Nephron progenitor cell (in vitro differentiated cells): ENCODE measurements at places on chromosomes 12 and 14.
A peak's percentile ranks its signal among the peaks of the same experiment; 100 is the strongest.

DNA sequence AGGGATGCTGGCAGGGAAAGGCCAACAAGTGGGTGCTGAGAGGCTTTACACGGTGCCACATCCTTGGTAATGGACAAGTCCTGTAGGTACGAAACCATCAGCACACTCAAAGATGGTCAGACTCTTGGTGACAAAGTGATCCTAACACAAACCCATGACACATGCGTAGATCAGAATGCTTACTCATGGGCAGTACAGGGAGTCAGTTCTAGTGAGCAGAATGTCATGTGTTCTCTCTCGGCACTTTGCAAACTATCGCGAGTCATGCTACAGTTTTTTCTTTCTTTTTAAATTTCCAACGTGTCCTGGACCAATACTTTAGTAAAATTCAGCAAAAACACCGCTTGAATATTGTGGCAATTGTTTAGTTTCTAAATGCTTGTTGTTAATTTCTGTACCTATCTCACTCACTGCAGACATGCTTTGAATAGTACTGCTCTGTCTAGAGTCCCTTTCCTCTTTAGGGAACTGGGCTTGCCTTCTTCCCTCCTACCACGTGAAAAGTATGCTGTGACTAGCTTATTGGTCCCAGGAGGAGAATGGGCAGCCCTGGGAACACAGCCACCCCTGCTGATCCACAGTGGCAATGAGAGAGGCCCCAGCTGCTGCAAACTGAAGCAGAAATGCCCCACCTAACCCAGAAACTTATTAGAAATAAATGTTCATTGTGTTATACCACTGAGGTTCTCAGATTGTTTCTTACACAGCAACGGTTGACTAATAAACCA lies 62.4 kb downstream of the UBR7 start:
- DNase-seq = no peak
- peaks cover 26% of the 10 kb centered on the region for H3K36me3 ChIP-seq
- H3K4me1 ChIP-seq = peaks cover 44% of the 10 kb centered on the region

DNA sequence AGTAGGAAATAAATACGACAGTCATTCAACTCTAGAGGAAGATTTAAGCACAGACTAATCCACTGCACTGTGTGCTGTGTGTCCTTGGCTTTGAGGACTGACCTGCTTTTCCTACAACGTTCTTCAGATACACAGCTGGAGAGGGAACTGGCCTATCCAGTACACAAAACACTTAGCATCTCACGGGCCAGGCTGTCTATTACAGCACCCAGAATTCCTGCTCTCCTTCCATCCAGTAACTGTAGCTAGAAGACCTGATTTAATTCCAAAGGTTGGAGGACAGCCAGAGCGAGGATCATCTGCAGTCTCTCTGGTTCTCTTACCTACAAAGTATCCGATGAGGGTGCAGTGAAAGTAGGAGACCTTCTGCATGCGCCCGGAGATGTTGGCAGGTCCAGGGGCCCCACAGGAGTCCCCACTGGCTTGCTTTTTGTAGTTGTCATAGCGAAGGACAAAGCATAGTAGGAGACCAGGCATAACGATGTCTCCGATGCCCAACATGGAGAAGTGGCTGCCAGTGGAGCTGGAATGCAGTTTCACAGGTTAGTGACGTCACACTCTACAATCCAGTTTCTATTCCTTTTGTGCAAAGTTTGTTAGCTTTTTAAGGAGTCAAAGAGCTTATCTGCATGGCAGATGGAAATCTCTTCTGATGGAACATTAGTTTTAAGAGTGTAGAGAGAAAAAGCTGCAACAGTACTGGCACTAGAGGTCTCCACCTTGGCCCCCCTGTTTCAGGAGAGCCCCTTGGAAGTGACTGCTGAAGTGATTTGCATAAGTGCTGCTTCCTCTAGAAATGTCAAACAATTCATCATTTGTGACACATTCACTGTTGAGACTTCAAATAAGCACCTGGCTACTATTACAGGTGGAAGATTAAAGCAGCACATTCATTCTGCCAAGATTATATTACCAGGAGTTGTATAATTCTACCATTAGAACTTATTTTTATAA lies 41.7 kb downstream of the ACADS start:
- no peak for DNase-seq
- no peak overlapping the region for H3K27ac ChIP-seq
- H3K36me3 ChIP-seq = peaks cover 83% of the 10 kb centered on the region
- H3K4me3 ChIP-seq = no peak overlapping the region
- no peaks in the 10 kb centered on the region for H3K27me3 ChIP-seq
- H3K4me1 ChIP-seq = peaks cover 29% of the 10 kb centered on the region

DNA sequence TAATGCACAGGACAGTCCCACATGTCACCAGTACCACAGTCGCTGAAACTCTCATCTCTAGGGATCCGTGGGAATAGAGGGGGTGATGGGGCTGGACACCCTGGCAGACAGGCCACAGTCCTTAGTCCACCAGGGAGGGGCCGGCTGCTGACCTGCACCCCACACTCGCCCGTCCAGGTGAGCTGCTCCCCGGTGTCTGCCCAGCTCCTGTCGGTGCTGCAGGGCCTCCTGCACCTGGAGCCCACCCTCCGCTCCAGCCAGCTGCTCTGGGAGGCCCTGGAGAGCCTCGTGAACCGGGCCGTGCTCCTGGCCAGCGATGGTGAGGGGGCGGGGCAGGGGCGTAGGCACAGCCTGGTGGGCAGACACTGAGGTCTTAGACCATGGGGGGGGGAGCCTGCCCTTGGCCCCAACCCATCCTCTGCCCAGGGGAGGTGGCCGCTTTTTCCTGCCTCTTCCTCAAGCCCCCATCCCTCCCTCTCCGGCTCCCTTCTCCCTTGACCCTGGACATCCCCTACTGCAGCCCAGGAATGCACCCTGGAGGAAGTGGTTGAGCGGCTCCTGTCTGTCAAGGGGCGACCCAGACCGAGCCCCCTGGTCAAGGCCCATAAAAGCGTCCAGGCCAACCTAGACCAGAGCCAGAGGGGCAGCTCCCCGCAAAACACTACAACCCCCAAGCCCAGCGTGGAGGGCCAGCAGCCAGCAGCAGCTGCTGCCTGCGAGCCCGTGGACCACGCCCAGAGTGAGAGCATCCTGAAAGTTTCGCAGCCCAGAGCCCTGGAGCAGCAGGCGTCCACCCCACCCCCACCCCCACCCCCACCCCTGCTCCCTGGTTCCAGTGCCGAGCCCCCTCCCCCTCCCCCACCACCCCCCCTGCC lies 17.1 kb upstream of the ADSS1 start:
- H3K4me3 ChIP-seq = no peak overlapping the region
- peaks cover 17% of the 10 kb centered on the region for H3K4me1 ChIP-seq
- H3K27me3 ChIP-seq = peaks cover 1% of the 10 kb centered on the region
- peaks cover 23% of the 10 kb centered on the region for H3K36me3 ChIP-seq
- no peak for DNase-seq

DNA sequence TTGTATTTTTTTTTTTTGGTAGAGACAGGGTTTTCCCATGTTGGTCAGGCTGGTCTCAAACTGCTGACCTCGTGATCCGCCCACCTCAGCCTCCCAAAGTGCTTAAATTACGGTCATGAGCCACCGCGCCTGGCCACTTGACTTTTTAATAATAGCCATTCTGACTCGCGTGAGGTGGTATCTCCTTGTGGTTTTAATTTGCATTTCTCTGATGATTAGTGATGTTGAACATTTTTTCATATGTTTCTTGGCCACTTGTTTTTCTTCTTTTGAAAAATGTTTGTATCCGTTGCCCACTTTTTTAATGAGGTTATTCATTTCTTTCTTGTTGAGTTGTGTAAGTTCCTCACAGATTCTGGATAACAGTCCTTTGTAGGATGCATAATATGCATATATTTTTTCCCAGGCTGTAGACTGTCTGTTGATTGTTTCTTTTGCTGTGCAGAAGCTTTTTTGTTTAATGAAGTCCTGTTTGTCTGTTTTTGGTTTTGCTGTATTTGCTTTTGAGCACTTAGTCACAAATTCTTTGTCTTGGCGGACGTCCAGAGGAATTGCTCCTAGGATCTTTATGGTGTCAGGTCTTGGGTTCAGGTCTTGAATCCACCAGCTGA lies 10.3 kb upstream of the PGAM5 start:
- peaks cover 3% of the 10 kb centered on the region for H3K27me3 ChIP-seq
- H3K4me1 ChIP-seq = peaks cover 26% of the 10 kb centered on the region
- H3K27ac ChIP-seq = peak overlapping the region; percentile 9
- DNase-seq = no peak
- peaks cover 46% of the 10 kb centered on the region for H3K36me3 ChIP-seq

DNA sequence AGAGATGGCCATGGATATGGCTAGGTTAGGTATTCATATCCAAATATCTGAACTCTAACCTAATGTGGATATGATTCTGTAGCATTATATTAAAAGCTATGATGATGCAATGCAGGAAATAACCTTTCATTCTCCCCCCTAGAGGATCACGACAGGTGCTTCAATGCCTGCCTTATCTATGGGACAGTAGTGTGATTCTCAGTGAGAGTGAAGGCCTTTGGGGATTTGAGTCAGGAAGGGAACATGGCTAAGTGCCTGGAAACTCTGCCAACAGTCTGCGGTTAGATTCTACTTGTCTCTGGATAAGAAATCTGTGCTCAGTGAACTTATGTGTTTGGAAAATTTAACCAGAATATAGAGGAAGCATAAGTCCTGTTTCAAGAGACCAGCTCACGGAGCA lies 81.8 kb downstream of the SLC38A1 start:
- H3K4me3 ChIP-seq = no peak overlapping the region
- no peaks in the 10 kb centered on the region for H3K27me3 ChIP-seq
- H3K36me3 ChIP-seq = peaks cover 63% of the 10 kb centered on the region
- H3K27ac ChIP-seq = no peak overlapping the region
- DNase-seq = no peak
- H3K4me1 ChIP-seq = no peaks in the 10 kb centered on the region

DNA sequence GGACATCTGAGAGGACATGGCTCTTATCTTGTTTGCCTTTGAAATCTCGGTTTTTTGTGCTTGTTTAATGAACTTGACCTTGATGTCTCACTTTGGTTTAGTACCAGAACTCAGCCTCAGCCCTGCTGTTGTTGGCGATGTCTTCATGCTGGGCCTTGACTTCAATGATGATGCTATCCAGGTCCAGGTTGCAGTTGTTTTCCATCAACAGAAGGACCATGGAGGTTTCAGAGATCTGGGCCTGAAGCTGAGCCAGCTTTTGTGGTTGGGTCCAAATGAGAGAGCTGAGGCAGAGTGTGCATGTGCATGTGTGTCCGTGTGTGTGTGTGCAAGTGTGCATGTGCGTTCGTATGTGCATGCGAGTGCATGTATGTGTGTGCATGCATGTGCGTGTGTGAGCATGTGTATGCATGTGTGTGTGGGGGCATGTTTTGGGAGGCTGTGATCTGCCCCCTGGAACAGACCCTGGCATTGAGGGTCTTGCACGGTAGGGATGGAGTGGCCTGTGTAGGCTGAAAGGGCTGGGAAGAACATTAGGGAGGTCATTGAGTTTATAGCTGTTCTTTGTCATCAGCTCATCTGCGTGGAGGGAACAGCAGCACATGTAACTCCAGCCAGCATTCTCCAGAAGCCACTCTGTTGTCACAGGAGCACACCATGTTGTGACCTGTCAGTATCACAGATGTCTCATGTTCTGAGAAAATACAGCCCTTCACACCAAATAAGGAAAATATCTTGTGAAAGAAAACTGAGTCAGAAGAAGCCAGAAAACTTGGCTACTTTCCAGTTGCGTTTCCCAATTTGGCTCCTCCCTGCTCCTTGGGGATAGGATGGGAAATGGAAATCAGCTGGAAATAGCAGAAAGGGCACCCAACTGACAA lies 10.0 kb upstream of the KRT82 start:
- DNase-seq = no peak
- no peaks in the 10 kb centered on the region for H3K36me3 ChIP-seq
- no peak overlapping the region for H3K4me3 ChIP-seq

- H3K4me1 ChIP-seq = no peaks in the 10 kb centered on the region
- peaks cover 89% of the 10 kb centered on the region for H3K36me3 ChIP-seq
- H3K4me3 ChIP-seq = no peak overlapping the region
- H3K27me3 ChIP-seq = no peaks in the 10 kb centered on the region
Observed at GRCh38 chr12:117167769-117168168, 22.5 kb downstream of the FBXO21 start.

DNA sequence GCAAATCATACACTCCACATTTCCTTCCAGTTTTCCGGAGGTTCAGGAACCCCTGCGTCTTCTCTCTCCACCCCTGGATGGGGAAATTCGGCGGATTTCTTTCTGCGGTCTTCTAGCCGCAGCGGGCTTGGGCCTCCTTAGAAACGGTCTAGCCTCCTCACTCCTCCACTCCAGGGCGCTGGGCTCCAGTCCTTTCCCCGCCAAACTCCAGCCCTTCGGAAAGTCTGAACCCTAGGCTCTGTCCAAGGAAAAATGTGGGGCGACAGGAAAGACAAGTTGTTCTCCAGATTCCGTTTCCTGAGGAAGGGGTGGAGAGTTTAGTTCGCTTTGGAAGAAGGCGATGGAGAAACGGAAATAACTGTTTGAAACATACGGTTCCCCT lies 1.4 kb upstream of the HOXC10 start:
- peaks cover 24% of the 10 kb centered on the region for H3K36me3 ChIP-seq
- DNase-seq = no peak
- H3K4me3 ChIP-seq = peak overlapping the region; percentile 98
- H3K27me3 ChIP-seq = peaks cover 64% of the 10 kb centered on the region
- peaks cover 78% of the 10 kb centered on the region for H3K4me1 ChIP-seq
- H3K27ac ChIP-seq = peak overlapping the region; percentile 95

DNA sequence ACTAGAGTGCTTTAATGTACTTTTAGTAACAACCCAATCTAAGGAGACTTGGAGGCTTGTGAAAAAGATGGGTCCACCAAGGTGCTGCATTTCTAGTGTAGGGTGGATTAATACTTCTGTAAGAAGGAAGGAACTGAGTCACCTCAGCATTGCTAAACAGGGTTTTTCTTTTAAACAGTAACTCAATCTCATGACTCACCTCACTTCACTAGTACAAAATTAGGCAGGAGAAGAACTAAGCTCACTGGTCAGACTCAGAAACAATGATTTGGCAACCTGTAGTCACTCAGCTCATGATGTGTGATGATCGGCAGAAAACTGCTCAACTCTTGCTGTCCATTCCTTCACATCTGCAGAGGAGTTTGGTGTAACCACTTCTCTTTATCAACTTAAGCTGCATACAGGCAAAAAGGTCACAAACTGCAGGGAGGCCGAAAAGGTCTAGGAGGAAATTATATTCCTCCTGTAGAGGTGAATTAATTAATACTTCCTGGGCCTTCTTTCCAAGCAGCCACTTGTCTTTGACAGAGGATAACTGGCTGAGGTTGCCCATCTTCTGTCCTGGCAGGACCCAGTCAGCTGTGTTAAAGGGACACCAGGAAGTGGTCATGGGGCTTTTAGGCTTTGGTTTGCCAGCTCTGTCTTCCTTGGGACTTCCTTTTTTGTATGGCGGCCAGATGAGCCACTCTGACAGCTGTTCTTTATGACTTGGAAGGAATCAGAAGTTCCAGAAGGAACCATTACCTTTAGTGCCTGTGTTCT lies 466.9 kb downstream of the FUT8 start:
- no peaks in the 10 kb centered on the region for H3K36me3 ChIP-seq
- no peak for DNase-seq
- H3K4me3 ChIP-seq = no peak overlapping the region
- H3K4me1 ChIP-seq = no peaks in the 10 kb centered on the region
- H3K27ac ChIP-seq = no peak overlapping the region
- no peaks in the 10 kb centered on the region for H3K27me3 ChIP-seq

- peaks cover 14% of the 10 kb centered on the region for H3K4me1 ChIP-seq
- peaks cover 70% of the 10 kb centered on the region for H3K36me3 ChIP-seq
- no peak overlapping the region for H3K27ac ChIP-seq
- no peak for DNase-seq
Observed at GRCh38 chr12:132014092-132014914, 64.6 kb downstream of the EP400 start.

- peaks cover 3% of the 10 kb centered on the region for H3K27me3 ChIP-seq
- H3K4me1 ChIP-seq = no peaks in the 10 kb centered on the region
- H3K27ac ChIP-seq = no peak overlapping the region
Observed at GRCh38 chr12:29970501-29970900, 186.8 kb upstream of the TMTC1 start.
